Activated naive CD8-positive, alpha-beta T cell treated with anti-CD3 and anti-CD28 coated beads, Interleukin-2, amount 50 U/mL, for 24 hours (primary cell): ENCODE measurements at places on chromosomes 3 and 15.

DNA sequence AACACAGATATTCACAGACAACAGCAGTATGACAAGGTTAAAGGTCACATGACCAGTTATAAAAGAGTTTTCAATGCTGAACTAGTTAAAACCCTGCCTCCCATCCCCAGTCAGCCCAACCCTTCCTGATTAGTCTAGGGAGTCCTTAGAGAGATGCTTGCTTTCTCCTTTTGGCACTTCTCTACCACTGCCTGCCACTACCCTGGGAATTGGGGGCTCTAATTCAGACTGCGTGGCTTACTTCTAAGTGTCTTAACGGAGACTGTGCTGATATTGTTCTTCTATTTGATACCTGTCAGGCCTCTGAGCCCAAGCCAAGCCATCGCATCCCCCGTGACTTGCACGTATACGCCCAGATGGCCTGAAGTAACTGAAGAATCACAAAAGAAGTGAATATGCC, 11.7 kb upstream of the TRA2B start:
- DNase-seq = no peak

DNA sequence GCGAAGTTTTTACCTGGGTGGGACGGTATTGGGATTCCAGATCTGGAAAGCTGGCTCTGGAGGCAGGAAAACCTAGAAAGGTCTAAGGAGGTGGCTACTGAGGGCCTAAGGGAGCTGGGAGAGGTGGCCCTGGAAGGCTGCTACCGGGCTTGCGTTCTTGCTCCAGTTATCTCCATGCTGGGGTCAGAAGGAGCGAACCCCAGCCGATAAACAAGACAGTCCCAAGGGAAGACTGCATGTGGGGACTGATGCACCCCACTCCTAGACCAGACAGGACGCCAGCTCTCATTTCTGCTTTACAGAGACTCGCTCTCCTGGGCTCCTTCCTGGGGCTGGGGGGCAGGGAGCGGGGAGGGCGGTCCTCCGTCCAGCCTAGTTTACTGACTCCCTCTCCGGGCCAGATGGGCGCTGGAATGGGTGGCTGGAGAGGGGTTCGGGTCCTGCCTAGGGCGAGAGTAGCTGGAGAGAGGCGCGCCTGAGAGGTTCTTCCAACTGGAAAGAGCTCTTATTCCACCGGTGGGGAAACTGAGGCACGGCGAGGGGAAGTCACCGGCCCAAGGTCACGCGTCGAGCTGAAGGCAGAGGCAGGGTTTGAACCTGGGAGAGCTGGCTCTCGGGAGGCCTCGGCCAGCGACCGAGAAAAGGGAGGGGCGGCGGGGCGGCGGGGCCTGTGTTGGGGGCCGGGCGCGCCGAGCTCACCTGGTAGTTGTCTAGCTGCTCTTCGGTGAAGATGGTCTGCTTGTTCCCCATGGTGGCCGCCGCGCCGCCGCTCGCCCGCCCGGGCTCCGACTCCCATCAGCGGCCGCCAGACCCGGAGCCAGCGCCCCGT, 565 bp downstream of the CIB2 start:
- DNase-seq = peak; percentile 30

- no peak for DNase-seq
These were observed 111.2 kb downstream of the RAP2B start for GRCh38 chr3:153273217-153273616.

DNA sequence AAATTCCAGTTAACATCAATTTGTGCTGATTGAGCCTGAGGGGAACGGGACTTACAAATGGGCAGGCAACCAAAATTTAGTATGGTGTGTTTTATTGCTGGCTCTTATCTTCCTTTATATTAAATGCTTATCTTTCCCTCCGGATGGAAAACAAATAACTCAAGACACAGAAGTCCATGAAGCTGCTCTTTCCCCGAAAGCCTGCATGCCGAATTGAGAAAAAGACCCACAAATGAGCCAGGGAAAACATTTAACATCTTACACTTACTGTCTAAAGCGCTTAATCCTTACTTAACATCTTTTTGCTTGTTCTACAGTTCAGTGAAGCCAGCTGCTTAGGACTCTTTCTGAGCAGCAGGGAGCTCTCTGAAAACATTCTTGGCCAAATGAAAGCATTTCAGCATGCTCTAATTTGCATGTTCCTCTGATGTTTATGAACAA, 49.5 kb downstream of the HEG1 start:
- no peak for DNase-seq

- no peak for DNase-seq
These were observed 1297.6 kb upstream of the ALCAM start for GRCh38 chr3:104069114-104069513.

- no peak for DNase-seq
These were observed 8.3 kb downstream of the SLC9A9 start for GRCh38 chr3:143839980-143840379.

- DNase-seq = no peak
These were observed 36.4 kb downstream of the RFTN1 start for GRCh38 chr3:16477056-16477455.
